ENCODE measurements at places on chromosomes 7 and 10.

GRCh38 chr7:157136372-157136771 is 2.4 kb upstream of the UBE3C start:
- DNase-seq, result no peak

DNA sequence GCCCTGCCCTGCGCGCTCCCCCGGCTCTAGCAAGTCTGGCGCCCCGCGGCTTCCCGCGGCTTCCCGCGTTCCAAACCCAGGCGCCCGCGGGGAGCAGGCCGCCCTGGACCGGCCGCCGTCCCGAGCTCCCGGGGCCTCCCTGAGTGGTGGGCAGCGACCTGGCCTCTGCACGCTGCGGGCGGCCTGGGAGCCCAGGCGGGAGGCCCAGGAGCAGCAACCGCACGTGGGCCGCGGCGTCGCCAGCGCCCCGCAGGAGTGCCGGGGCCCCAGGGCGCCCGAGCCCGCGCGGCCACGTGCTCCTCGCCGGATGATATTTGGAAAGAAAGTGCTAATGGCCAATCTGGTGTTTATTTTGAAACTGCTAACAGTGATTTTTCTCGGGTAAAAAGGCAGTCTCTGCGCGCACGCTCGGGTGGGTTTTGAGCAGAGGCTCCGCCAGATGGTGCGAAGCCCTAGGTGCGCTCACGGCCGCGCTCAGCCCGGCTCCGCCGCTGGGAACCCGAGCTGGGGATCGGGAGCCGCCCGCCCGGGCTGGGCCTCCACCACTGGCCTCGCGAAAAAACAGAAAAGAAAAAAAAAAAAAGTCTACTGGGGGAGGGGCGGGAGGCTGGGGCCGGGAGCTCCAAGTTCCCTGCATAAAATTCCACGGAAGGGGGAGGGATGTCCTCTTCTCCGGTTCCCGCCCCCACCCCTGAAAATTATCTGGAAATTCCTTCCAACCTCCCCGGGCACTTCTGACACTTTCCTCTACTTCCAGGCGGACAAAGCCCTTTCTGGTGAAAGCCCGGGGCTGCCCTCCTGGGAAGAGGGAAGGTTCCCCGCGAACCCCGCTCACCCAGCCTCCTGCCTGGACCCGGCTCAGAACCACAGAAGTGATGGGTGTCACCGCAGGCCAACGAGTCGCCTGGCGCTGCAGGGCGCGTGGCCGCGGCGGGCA is 4.3 kb downstream of the EBF3 start:
- no peak for DNase-seq

GRCh38 chr10:5814110-5815107 is 1.2 kb upstream of the GDI2 start:
- no peak for DNase-seq

DNA sequence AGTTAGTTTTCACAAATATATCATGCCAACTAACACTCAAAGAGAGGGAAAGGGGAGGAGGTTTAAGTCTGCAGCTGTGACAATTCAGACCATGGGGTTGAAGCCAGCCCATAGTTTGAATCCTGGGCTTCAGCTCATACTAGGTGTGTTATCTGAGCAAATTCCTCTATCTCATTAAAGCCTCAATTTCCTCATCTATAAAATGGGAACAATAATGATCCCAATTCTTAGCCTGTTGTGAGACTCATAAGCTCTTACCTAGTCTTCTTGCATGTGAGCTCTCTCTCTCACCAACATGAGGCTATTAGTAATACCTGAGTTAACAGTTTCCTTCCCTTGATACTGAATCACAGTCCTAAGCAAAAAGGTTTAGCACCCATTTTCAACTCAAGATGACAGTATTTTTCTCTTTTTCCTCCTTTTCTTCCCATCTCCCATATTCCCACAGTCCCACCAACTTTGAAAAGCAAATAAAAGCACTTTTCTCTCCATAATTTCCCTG is 49.8 kb downstream of the NUDCD3 start:
- no peak for DNase-seq

DNA sequence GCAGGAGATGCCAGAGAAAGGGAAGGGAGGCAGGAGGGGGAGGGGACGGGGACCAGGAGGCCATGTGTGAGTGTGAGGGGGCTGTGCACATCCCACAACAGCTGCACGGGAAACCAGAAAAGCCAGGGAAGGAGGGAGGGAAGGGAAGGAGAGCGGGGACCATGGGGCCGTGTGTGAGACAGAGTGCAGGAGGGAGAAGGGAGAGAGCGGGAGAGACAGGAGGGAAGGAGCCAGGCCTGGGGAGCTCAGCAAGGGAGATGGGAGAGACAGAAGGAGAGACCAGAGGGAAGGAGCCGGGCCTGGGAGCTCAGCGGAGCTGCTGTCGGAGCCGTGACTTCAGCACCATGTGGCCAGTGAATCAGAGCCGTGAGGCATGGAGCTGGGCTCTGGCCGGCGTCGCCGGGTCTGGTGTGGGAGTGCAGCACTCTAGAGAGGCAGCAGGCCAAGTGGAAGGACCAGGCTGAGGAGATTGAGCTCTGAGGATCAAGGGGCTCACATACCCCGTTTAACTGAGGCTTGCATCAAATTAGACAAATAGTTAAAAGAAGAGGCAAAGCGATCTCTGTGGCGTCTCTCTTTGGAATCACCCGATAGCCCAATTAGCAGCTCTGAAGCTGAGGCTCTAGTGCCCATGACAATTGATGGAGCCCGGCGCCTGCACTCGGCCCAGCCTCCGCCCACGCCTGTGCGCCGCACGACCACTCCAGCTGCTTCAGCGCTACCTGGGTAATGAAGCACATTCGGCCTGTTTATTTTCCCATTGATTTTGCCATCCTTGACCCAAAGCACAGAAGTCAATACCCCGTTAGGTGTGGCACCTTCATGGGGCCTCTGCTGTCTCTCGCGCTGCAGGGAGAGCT is 150.4 kb downstream of the MAD1L1 start:
- DNase-seq, result no peak

- DNase-seq, result no peak
These were observed 17.5 kb downstream of the ZNF862 start for GRCh38 chr7:149855361-149856305.

DNA sequence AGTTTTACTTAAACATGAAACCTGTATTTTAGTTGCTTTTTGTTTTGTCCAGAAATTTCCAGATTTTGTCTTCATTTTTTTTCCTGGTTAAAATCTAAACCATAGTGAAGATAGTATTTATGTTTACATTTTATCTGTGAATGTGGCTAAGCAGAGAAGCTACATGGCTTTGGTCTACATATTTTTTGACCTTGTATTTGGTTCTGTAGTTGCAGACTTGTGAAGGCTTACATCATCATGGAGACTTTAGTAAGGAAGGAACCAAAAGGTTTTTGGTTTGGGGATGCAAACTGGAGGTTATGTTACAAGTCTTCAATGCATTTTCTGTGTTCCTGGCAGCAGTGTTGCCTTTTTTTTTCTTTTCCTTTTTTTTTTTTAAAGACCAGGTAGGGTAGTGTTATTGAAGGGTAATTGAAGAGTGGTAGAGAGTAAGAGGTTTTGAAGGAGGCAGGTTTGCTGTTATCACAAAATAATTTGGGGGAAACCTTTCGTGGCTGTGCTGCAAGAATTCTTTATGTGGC is 30.9 kb upstream of the VDAC2 start:
- DNase-seq, result no peak

DNA sequence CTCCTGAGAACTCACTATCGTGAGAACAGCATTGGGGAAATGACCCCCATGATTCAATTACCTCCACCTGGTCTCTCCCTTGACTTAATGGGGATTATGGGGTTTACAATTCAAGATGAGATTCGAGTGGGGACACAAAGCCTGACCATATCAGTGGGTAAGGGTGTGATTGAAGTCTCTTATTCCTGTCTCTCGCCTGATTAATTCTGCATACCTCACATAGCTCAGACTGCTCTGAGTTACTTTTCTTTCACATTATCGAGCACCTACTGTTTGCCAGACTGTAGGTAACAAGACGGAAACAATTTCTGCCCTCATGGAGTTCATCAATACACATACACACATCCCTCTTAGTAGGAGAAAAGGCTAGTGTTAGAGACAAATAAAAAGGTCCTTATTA is 25.0 kb downstream of the CISD1 start:
- no peak for DNase-seq

DNA sequence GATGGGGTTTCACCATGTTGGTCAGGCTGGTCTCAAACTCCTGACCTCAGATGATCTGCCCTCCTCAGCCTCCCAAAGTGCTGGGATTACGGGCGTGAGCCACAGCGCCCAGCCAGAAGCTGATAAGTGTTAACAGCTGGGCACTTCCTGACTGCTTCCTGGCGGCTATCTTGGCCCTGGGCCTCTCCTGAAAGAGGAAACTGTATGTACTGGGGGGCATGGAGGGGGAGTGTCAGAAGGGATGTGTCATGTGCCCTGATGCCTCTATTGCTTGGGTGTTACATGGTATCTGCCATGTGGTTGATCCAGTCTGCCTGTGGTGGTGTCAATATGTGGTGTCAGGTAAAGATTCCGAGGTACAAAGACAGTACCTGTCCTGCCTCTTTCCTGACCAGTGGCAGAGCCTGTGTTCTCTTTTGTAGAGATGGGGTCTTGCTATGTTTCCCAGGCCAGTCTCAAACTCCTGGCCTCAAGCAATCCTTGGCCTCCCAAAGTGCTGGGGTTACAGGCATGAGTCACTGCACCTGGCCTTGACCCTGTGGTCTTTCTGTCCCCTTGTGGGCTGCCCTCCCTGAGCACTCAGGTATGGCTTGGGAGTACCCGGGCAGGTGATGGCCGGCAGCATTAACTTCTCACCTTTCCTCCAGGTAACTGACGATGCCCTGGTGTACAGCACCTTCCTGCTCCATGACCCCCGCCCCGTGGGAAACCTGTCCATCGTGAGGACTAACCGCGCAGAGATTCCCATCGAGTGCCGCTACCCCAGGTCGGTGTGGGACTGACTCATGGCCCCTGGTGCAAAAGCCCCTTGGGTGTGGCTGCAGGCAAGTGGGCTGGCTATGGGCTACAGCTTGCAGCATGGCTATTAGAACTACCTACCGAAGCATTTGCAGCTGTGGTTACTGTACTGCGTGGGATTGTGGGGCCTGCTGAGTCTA is 4.4 kb downstream of the ZP3 start:
- no peak for DNase-seq

- no peak for DNase-seq
These were observed 3.7 kb downstream of the CFAP46 start for GRCh38 chr10:132938472-132939339.

GRCh38 chr7:142878315-142878714 is 7.2 kb downstream of the TRPV6 start:
- no peak for DNase-seq

GRCh38 chr7:8217200-8218068 is 44.5 kb downstream of the ICA1 start:
- peak; percentile 59 for DNase-seq

DNA sequence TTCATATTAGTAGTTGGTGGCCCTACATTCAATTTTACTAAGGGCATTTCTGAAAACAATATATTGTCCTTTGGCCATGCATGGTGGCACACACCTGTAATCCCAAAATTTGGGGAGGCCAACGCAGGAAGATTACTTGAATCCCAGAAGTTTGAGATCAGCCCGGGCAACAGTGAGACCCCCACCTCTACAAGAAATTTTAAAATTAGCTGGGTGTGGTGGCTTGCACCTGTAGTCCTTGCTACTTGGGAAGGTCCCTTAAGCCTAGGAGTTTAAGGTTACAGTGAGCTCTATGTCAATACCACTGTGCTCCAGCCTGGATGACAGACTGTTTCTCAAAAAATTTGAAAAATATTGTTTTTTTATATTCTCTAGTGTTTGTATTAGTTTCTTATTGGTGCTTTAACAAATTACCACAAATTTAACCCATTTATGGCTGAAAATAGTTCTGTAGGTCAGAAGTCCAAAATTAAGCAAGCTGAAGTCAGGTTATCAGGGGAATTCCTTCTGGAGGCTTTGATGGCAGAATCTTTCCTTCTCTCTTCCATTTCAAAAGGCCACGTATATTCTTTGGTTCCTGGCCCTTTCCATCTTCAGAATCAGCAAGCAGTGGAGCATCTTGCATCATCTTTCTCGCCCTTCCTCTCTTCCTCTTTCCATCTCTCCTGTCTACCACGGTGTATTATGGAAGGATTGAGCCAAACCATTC is 12.4 kb downstream of the CBX3 start:
- no peak for DNase-seq

- no peak for DNase-seq
These were observed 70.1 kb upstream of the RAB11FIP2 start for GRCh38 chr10:118116715-118117449.

GRCh38 chr7:84207025-84207424 is 12.4 kb upstream of the SEMA3A start:
- DNase-seq, result no peak

- DNase-seq, result no peak
These were observed 93.5 kb downstream of the AUTS2 start for GRCh38 chr7:69691734-69692133.

DNA sequence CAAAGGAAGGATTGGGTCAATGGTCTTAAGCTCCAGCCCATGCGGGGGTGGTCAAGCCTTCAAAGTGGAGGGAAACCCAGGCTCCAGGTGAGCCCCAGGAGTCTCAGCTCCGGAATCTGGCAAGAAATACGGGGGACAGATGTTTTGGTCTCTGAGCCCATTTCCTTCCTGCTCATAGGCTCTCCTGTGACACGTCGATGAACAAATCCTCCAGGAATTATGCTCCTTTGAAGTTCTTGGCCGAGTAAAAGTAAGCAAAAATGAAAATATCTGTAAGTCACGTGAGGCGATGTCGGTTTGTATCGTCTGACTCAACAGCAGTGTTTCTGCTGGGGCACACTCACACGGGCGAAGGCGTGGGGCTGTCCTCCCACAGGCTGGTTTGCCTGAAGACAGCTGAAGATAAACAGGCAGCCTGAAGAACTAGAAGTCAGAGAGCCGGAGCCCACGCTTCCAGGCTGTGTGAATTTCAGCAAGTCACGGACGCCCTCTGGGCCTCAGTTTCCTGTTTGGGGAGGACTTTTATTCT is 52.6 kb upstream of the SMNDC1 start:
- DNase-seq, result no peak

DNA sequence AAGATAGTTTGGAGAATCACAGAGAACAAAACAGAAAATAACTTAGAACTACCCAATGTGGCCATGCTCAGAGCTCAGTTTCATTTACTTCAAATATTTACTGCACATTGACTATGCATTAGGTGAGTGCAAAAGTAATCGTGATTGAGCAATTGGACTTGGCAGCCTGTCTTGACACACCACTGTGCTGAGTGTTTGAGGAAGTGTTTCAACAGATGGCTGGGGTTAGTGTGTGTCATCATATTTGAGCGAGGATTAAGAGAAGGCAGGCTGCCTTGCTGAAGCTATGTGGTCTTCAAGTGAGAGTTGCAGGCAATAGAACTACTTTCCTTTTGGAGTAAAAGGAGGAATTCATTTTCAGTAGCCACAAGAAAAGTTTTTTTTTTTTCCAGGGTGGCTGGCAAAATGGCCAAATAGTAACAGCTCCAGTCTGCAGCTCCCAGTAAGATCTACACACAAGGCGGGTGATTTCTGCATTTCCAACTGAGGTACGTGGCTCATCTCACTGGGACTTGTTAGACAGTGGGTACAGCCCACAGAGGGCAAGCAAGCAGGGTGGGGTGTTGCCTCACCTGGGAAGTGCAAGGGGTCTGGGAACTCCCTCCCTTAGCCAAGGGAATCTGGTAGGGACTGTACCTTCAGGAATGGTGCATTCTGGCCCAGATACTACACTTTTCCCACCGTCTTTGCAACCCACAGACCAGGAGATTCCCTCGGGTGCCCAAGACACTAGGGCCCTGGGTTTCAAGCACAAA is 37.6 kb downstream of the AKR1C4 start:
- DNase-seq, result no peak
